Vagina (tissue), 2 donors: ENCODE measurements at places on chromosomes 11 and 22. TPM values are rescaled to one million over a fixed set of nuclear protein-coding genes. Genes with fewer than 3 reads are reported as not detected.

The SLC22A8 gene
- total RNA-seq: not detected

GRCh38 chr22:33002035-33002434 lies 56.1 kb downstream of the SYN3 start:
- DNase-seq: no peak

The PPP1CA gene
- 102 TPM for total RNA-seq

DNA sequence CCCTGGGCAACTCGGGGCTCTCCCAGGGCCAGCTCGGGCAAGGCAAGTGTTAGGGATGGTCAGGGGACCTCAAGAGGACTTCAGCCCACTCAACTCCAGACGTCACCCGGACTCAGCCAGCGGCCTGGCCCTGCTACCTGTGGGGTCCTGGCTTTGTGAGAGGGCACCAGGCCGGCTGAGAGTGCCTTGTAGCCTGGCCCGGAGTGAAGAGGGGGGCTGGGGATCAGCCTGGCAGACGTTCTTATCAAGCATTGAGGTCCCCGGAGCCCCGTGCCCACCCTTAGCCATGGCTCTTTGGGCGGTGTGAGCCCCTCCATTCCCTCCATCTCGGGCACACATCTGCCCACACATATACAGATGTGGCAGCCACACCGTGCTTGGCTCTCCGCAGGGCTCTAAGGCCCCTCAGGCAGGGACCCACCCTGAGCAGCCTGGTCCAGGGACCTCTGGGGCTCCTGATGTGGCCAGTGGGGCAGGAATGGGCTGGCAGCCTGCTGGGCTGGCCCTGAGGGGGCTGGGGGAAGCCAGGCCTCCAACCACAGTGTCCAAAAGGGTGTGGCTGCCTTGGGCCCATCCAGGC lies 15.3 kb downstream of the LSP1 start:
- no peak for DNase-seq

DNA sequence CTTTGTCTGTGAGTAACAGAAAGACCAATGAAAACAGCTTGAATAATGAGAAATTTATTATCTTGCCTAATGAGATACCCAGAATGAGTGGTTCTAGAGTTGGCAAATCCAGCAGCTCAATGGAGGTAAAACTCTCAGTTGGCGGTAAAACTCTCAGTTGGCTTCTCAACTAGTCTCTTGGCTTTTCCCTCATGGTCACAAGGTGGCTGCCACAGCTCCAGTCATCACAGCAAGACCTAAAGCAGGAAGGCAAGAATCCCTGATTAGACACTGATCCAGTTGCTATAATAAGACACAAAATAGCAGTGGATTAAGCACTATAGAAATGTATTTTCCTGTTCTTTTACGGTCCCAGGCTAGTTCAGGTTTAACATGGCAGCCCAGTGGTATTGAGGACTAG lies 37.5 kb upstream of the TSPAN18 start:
- DNase-seq: no peak

GRCh38 chr11:102306048-102306597 lies 11.2 kb upstream of the BIRC3 start:
- no peak for DNase-seq

The GRM5 gene
- total RNA-seq: not detected

DNA sequence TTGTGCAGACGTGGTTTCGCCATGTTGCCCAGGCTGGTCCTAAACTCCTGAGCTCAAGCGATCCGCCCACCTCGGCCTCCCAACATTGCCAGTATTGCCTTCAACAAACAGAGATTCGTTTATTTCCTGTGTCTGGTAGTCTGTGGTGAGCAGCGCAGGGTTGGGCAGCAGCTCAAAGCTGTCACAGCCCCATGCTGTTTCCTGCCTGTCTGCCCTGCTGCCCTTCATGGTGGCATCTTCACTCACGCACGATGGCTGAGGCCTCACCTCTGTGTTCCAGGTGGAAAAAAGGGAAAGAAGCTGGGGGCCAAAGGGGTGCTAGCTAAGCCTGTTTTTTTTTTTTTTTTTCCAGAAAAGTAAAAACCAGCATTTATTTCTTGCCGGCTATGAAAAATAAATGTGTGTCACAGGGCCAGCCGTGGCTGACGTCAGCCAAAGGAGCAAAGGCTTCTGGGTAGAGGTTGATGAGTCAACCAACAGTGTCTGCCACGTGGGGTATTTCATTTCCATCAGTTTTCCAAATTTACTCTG lies 28.8 kb downstream of the TBC1D22A start:
- DNase-seq: no peak
